Activated T-helper 1 cell treated with anti-CD3 and anti-CD28 coated beads, Interleukin-2, amount 50 U/mL, for 16 hours (primary cell): ENCODE measurements at places on chromosomes 5 and 9.

GRCh38 chr9:34380034-34380510, 3.4 kb upstream of the MYORG start:
- DNase-seq = no peak

GRCh38 chr9:99288830-99289229, 66.7 kb downstream of the SEC61B start:
- no peak for DNase-seq

- DNase-seq = no peak
These were observed 738.5 kb downstream of the PTPRD start for GRCh38 chr9:9874270-9874669.

DNA sequence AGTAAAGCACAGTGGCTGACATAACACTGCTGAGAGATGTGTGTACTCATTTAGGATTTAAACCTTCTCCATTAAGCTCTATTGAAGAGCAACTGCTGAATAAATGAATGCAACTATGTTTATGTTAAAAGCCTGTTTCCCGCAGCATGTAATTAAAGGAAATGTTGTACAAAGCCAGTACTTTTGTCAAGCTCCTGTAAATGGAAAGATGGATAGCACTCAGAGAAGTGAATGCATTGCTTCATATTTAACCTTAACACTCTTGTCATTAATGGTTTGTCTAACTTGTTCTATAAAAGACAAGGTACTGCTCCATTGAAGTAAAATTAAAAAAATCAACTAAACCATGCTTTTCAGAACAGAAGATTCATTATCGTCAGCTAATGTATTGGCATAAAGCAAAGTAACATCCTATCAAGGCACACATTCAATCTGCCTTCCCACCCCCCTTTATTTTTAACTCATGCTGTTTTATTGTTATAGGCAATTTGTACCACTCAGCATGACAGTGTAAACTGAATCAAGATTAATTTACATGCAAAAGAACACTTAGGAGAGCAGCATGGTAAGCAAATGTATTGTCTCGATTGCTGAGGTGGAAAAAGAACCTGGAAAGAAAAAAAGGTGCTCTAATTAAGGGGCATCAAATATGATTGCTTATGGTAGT, 240.9 kb upstream of the TBCA start:
- DNase-seq = no peak

DNA sequence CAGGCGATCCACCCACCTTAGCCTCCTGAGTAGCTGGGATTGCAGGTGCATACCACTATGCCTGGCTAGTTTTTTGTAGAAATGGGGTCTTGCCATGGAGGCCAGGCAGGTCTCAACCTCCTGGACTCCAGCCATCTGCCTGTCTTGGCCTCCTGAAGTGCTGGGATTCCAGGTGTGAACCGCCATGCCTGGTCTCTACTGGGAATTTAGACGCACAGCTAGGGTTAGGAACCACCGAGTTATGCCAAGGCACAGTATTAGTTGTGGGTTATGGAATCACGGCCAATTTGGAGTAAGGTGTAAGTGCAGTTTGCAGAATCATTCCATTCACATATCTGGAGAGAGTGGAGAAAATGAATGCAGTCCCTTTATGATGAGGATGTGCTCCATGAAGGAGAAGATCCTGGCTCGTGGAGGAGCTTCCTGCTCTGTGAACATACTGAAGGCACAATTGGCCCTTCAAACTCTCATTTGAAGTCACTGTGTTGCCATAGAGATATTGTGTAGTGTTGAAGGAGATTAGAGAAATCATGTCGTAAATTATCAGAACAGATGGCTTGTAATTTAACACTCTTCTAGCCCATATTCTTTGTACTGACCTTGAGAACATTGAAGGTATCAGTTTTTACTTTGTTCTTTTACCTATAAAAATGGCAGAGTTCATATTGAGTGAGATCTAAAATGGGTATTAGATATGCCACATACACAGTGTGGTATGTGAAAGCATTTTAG, 18.8 kb downstream of the TRIO start:
- no peak for DNase-seq

DNA sequence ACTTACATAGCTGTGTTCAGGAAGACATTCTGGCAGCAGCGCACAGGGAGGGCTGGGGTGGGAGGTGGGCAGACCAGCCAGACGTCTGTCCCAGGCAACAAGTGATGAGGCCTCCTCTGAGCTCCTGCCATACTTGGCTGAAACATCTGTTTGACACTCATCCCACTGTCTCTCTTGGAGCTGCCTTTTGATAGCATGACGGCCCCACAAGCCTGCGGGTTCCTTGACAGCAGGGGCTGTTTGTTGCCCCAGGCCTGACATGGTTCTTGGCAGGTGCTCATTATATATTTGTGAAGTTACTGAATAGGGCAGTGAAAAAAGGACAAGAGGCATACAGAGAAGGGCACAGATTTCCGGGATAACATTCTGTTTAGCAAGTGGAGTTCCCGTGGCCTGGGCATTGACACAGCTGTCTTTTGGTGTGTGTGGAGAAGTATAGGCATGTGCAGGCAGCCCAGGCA, 22.2 kb upstream of the B4GALT1 start:
- no peak for DNase-seq

DNA sequence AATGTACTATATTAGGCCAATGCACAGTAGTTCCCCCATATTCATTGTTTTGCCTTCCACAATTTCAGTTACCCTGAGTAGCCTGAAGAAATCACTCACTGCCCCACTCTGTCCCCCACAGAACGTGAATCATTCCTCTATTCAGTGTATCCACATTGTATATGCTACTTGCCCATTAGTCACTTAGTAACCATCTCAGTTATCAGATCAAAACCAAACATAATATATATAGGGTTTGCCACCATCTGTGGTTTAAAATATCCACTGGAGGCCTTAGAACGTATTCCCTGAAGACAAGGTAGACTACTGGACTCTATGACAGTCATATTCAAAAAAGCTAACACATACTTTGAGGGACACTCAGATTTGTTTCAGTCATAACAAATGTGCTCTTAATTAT, 465.7 kb upstream of the RGMB start:
- DNase-seq = no peak

DNA sequence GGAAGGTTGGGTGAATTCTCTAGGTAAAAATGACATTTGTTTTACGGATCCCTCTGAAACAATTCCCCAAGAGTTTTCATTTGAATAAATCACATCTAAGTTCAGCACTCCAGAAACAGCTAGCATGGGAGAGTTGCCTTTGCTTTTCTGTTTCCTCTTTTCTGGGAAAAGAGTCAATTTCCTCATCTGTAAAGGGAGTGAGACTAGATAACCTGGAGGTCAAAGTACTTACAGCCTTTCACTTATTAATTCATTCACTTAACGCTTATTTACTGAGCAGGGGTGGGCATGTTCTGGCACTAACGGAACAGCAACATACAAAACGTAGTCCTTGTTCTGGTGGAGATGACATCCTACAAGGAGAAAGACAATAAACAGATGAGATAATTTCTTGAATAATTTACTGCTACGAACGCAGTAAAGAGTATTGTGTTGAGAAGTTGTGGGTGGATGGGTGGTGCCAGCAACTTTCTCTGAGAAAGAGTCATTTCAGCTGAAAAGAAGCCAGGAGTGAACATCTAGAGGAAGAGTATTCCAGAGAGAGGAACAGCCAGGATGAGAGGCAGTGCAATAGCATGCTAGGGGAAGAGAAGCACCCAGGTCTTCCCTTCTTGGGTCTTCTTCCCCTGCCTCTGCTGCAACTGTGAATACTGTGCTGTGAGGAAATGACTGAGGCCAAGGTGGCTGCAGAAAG, 335.6 kb downstream of the ZSWIM6 start:
- no peak for DNase-seq

- DNase-seq = no peak
These were observed 80.4 kb upstream of the ADAMTSL1 start for GRCh38 chr9:18393340-18394130.

GRCh38 chr5:65075623-65076250, 307.0 kb downstream of the CWC27 start:
- DNase-seq = no peak

GRCh38 chr9:94168203-94169000, 84.1 kb downstream of the PTPDC1 start:
- no peak for DNase-seq

DNA sequence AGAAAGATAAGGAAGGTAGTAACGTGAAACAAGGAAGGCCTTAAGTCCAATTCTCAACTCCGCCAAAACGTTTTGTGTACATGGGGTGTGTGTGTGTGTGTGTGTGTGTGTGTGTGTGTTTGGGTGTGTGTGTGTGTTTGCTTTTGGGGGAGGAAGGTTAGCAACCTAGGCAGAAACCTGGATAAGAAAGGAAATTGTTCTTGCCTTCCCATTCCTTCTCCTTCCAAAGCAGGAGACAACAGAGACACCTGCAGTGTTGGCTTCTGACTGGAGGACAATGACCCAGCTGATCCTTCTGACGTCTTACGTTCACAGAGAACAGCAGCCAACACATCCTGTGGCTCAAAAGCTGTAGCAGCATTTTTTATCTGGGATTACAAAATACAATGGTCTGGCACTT, 4.1 kb upstream of the CCNG1 start:
- no peak for DNase-seq

DNA sequence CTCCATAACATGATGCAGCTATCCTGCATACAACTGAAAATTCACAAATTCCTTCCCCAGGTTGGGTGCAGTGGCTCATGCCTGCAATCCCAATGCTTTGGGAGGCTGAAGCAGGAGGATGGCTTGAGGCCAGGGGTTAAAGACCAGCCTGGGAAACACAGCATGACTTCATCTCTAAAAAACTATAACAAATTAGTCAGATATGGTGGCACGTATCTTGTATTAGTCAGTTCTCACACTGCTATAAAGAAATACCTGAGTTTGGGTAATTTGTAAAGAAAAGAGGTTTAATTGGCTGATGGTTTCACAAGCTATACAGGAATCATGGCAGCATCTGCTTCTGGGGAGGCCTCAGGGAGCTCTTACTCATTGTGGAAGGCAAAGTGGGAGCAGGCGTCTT, 56.4 kb upstream of the DAPK1 start:
- DNase-seq = no peak

- no peak for DNase-seq
These were observed 230.4 kb downstream of the DOCK8 start for GRCh38 chr9:445033-445432.

- DNase-seq = no peak
These were observed 106.6 kb upstream of the PITX1 start for GRCh38 chr5:135140446-135141204.

GRCh38 chr9:128595471-128595870, 43.1 kb downstream of the SPTAN1 start:
- DNase-seq = no peak

DNA sequence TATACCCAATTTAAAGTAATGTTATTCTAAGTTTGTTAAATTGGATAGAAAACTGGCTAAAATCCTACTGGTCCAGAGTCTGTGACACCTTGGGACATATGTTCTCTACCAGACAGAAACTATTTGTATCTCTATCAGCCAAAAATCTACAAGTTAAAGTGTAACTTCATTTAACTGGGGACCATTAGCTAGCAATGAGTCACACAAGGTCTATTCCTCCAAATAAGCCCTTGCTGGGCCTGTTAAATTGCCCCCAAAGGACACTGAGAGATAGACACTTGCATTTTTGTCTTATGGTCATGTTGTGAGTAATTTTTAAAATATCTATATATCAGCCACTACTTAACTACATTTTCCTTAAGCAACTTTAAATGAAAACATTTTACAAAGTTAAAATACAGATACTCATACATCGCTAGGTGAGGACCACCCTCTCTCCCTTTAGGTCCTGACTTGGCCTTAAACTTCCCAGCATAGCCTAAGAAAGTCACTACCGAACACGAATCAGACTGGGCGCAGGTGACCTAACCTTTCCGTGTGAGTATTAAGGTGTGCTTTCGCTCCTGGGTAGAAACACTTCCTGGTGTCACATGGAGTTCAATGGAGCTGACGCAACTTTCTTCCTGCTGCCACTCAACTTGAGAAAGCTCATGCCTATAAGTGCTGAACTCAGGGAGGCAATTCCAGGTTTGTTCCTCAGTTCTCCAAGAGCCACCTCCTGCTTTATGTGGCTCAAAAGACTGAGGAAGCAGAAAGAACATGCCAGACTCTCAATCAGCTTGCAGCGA, 249.1 kb downstream of the DIRAS2 start:
- no peak for DNase-seq

DNA sequence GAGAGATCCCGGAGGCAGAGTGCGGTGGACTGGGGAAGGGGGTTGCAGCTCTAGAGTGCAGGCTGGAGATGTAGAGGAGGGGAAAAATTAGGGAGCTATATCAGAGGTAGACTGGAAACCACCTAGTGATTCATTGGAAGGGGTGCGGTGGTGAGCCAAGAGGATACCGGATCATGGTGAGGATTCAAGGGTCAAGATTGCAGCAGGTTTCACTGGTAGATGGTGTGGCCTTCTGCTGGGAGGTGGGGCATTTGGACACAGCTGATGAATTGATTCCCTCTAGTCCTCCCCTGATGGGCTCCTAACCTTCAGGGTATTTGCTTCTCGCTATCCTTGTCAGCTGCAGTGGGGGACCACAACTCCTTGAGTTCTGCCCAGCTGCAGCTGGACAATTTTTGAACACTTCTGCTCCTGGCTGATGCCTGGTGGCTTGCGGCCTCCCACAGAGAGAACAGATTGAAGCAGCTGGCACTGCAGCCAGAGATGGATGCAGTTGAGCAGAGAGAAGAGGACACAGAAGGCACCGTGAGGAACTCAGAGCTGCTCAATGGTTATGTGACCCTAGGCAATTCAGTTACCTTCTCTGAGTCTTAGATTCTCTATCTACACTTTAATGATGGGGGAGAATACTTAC, 134.4 kb upstream of the ABCA1 start:
- no peak for DNase-seq

DNA sequence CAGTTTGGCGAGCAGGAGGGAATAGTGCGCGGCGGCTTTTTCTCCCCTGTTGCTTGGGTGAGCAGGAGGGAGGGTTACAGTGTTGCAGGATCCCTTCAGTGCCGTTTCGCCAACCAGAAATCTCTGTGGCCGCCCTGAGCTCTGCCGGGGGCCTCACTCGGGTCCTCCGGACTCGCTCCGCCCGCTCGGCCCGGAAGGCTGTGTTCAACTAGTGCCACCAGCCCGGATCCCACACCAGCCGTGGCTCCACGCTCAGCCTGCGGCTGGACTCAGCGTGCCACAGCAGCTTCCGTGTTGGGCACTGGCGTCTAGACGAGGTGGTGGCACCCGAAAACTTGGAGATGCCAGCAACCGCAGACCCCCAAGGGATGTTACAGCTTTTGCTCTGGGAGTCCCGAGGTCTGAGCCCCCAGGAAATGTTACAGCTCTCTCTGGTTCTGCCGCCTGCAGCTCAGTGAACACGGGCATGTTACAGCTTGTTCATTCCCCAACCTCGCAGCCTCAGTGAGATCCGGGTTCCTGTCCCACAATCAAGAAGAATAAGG, 16.0 kb upstream of the OR13C9 start:
- no peak for DNase-seq

- DNase-seq = no peak
These were observed 11.1 kb downstream of the ARSB start for GRCh38 chr5:78974011-78974410.

GRCh38 chr5:123810746-123811340, 298.9 kb downstream of the CSNK1G3 start:
- no peak for DNase-seq

- DNase-seq = no peak
These were observed 16.3 kb downstream of the ARHGEF28 start for GRCh38 chr5:73642344-73642743.

GRCh38 chr5:141524604-141525597, 36.0 kb downstream of the PCDHGC5 start:
- no peak for DNase-seq
